ENCODE measurements at places on chromosomes 6 and 20.
A peak's percentile ranks its signal among the peaks of the same experiment; 100 is the strongest.

DNA sequence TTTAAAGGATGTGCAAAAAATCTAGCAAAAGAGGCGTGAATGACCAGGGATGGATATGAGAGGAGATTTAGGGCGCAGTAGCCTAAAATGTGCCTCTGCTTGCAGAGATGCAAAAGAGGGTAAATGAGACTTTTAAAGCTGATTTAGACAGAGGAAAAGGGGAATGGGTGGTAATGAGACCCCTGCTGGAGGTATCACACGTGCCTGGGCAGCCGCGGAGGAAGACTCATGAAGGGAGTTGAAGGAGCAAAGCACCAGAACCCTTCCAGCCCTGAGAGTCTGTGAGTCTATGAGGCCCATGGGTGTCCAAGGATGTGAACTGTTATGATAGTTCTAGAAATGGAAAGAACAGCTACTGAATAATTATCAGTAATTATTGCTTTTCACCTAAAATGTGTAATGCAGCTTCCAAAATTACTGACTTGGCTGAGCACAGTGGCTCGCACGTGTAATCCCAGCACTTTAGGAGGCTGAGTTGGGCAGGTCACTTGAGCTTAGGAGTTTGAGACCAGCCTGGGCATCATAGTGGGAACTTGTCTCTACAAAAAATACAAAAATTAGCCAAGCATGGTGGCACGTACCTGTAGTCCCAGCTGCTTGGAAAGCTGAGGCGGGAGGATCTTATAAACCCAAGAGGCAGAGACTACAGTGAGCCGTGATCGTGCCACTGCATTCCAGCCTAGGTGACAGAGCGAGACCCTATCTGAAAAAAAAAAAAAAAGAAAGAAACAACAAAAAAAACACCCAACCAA is 38.2 kb upstream of the TIAM2 start:
- no peak for DNase-seq

DNA sequence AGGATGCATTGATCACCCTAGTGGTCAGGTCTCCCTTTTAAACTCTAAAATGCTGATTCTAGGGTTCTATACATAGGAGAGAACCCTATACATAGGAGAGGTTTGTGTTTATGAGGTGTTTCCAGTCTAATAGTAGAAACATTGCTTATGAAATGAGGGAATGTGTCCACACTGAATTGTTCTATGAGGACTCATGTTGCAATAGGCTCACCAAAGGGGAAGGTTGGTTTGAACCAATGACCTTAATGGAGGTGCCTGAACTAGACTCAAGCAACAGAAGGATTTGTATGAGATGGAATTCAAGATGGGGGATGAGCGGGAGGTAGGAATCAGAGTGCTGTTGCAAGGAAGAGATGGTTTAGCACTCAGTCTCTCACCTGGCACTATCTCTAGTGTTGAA is 33.5 kb upstream of the UBR2 start:
- DNase-seq = no peak

- no peak for DNase-seq
Measured at GRCh38 chr20:51871943-51872342, 69.6 kb upstream of the SALL4 start.

GRCh38 chr6:113870917-113871316 is 13.8 kb downstream of the MARCKS start:
- DNase-seq = no peak

DNA sequence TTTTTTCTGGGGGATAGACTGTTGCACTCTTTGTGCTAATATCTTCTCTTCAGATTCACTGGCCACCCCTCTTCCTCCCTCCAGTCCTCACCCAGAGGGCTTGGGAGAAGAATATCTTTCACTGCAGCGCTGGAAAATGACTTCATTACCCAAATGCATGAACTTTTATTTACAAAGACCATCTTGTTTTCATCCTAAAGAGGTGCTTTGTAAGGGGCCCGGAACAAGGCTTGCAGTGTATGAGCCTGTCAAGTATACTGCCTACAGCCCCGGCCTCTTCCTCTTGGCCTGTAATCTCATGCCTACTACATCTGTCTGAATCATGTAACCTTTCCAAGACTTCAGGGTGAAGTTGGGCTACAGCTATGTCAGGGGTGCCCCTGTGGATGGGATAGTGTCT is 554 bp upstream of the LAMA4 start:
- DNase-seq = no peak

- no peak for DNase-seq
Measured at GRCh38 chr20:63536241-63536977, 767 bp downstream of the PTK6 start.

DNA sequence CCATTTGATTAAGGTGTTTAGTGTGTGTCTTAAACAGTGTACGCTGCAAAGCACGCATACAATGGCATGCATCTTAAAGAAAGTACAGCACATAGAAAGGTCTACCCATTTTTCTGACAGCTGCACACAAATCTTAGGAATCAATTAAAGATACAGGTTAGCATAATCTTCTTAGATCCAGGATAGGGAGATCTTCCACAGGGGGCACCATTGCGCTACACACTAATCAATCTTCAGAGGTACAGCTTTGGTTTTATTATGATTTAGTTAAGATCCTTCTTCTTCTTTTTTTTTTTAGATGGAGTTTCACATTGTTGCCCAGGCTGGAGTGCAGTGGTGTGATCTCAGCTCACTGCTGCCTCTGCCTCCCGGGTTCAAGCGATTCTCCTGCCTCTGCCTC is 63.7 kb upstream of the BEND3 start:
- no peak for DNase-seq

DNA sequence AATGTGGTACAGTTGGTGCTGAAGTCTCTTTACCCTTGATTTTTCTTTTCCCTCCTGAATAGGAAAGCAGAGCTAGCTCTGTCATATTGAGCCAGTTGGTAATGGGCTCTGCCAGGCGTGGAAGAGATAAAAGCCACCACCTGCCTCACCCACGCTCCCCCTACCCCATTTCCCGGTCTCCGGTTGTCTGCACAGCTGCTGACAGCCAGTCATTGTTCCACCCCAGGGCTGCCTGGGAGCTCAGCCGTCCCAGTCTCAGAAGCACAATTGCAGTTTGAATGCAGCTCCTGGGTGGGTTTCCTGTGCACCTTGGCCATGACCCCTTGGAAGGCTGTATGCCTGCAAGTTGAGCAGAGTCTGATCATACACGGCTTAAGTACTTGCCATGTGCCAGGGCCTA is 675.2 kb upstream of the FLRT3 start:
- no peak for DNase-seq

GRCh38 chr20:22582386-22582963 is 1.9 kb downstream of the FOXA2 start:
- DNase-seq = no peak

DNA sequence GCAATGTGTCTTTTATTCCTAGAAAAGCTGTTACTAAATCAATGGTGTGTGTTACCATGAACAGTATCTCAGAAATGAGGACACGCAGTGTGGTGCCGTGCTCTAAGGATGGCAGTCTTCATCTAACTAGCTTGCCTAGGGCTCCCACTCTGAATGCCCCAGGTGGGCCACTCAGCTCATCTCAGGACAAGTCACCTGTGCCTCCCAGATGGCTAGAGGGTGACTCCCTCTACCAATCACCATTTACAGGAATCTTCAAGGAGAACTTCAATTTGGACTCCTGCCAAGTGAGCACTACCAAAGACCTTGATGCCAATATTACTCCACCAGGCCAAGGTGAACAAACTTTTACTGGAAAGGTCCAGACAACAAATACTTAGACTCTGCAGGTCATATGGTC is 202.8 kb upstream of the FOXQ1 start:
- no peak for DNase-seq

DNA sequence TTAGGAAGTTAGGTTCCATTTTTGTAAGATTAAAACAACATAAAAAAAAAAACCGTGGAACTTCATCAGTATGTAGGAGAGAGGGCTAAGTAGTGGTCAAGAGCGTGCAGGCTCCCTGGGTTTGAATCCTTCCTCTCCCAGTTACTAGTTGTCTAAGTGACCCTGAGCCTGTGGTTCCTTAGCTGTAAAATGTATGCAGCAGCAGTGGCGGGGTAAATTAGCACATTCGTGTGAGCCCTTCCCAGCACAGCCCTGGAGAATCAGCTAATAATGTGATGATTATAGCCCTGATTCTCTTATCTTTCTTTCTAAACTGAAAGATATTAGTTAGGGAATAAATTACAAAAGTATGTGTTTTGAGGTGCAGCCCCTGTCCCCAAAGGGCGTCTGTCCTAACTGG is 32.6 kb downstream of the TM9SF4 start:
- no peak for DNase-seq

DNA sequence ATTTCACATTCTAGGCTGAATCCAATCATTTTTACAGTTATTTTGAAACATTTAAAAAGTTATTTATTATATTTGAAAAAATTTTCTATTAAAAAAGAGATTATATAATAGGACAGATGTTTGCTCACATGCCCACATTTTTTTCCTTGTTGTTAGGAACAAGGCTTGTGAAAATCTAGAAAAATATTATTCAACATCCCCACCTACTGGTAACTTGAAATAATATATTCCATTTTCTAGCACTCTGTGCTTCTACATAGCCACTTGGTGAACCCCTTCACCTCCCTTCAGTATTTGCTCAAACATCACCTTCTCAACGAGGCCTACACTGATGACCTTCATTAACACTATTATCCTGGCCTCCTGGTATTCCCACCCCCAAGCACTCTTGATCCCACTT is 18.3 kb upstream of the GPRC6A start:
- DNase-seq = no peak

- no peak for DNase-seq
Measured at GRCh38 chr6:20879121-20879520, 344.9 kb downstream of the CDKAL1 start.

- DNase-seq = no peak
Measured at GRCh38 chr6:169804427-169804826, 53.0 kb downstream of the ERMARD start.

GRCh38 chr20:35318502-35319157 is 26.4 kb upstream of the FAM83C start:
- DNase-seq = no peak

GRCh38 chr6:109424946-109425345 is 15.5 kb downstream of the PPIL6 start:
- no peak for DNase-seq

GRCh38 chr20:13121840-13122515 is 99.1 kb upstream of the ISM1 start:
- no peak for DNase-seq

DNA sequence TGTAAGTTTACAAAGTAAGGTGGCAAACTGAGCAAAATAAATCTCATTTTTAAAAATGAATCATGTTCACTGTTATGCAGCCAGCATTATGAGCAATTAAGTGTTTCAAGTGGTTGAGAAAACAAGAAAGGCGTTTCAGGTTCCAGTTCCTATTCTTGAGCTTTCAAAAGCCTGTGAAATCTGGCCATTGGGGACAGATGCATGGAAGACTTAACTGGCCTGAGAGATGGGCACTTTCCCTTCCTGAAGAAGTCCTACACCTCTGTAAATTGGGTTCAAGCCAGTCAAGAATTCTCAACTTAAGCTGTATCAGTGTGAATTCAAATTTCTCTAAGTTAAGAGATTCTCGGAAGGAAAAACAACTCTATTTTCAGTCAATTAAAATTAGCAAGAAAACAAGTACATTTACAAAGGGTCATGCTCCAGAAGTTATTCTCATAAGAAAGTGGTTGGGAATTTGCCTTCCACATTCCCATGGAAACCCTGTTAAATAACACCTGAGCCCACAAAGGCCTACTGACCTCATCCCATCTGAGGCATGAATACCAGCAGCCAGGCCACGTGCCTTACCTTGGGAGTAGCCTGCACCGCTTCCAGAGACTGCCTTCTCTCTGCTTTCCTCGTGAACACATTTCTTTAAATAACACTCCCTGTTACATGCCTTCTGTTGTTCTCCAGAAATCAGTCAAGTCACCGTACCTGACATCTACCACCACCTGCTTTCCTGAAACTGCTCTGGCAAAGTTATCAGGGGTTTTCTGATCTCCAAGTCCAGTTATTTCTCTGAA is 19.4 kb downstream of the MAP3K5 start:
- DNase-seq = no peak

- DNase-seq = peak; percentile 83
Measured at GRCh38 chr6:18264219-18264922, at the start of gene DEK. Gene DEK (minus strand): TSS chr6:18264530. CDS start chr6:18263987, 543 bp downstream.

DNA sequence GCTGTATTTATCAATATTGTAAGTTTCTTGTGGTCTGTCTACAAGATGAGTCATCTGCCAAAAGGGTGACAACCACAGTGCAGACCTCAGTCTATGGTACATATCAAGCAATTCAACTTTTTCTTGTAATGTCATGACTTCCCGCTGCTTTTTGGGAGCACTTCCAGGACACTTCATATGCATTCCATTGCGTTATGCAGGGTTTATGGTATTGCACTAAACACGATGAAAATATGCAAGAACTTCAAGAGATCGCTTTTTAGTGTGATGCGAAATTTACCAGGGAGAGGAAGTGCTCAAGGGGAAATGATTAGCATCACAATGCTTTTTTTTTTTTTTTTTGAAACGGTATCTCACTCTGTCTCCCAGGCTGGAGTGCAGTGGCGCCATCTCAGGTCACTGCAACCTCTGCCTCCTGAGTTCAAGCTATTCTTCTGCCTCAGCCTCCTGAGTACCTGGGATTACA is 166.5 kb downstream of the TFAP2A start:
- DNase-seq = no peak

- no peak for DNase-seq
Measured at GRCh38 chr6:96124778-96125177, 109.0 kb downstream of the FUT9 start.

- DNase-seq = no peak
Measured at GRCh38 chr20:19742974-19743639, 15.0 kb upstream of the RIN2 start.

- no peak for DNase-seq
Measured at GRCh38 chr20:50892394-50892793, 38.8 kb downstream of the ADNP start.

DNA sequence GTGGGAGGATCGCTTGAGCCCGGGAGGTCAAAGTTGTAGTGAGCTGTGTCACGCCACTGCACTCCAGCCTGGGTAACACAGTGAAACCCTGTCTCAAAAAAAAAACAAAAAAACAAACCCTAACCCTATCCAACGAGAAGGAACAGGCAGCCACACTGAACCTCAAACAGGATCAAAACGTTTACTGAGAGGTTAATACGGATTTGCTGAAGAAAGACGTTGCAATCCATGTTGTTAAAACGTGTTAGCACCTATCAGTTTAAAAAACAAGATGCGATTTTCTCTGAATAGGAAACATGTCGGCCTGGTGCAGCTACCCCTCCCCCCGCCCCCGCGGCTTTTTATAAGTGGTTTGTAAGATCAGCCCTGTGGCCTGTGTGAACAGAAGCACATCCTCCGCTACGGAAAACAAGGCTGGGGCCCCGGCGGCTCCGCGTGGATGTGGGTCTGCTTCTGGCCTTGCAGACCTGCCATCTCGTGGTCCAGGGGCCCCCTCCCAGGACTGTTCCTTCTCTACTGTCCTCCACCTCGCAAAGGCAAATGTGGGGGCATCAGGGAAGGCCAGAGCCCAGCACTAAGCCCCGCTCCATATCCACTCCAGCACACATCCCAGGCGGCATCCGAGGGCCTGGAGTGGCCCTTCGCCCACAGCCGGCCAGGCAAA is 11.4 kb downstream of the SLC2A4RG start:
- DNase-seq = no peak

All from amniotic stem cell (primary cell).